ENCODE measurements at places on chromosomes 1 and 21. TPM values are rescaled to one million over a fixed set of nuclear protein-coding genes. Genes with fewer than 3 reads are reported as not detected.

DNA sequence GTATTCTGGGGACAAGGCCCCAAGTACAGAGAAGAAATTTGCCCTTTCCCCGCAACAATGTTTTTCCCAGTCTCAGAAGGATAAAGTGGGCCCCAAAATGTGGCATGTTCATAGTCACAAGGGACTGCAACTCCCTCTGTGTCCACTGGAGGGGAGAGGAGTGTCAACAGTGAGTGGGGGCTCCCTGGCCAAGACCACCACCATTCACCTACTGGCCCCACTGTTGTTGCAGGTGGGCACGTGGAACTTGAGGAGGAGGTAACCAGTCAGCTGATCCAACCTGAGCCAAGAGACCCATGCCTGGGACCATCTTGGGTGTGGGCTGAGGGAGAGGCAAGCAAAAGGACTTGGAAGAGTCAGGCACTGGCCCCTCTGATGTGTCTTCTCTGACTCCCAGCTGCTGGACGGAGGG, 777 bp downstream of the NUDT17 start:
- DNase-seq: no peak
- peaks cover 11% of the 10 kb centered on the region for H3K4me1 ChIP-seq
- no peak overlapping the region for H3K27ac ChIP-seq
- H3K4me3 ChIP-seq: no peak overlapping the region
- H3K36me3 ChIP-seq: peaks cover 21% of the 10 kb centered on the region
- H3K27me3 ChIP-seq: no peaks in the 10 kb centered on the region

The HMGCL gene
- 35.0 TPM for polyA plus RNA-seq

DNA sequence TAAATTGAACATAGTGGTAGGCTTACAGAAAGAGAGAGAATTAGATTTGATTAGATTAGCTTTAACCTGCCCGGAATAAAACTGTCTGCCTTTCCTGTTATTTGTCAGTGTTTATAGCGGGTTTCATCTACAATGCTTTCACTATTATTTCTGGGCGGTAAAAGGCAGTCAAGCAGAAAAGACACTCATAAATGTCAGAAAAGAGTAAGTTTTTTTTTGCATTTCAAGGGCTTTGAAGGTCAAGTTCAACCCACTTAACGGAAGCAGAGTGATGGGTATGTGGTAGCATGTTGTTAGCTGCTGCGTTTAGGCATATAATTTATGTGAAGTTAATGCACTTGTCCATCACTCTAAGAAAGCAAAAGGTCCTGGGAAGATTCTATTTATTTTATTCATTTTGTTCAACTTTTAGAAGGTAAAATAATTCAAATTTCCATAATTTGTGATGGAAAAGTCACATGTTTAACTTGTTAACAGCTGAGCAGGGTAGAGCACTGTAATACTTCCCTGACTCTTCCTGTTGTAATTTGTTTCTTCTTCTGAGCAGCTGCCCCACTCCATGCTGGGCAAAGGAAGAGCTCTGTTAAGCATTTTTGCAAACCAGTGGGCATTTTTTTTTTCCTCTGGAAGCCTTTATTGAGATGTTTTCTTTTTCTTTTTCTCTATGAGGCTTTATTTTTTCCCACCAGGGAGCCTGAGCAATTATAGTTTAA, 220.1 kb downstream of the ST6GALNAC3 start:
- H3K27ac ChIP-seq: no peak overlapping the region
- DNase-seq: no peak
- no peaks in the 10 kb centered on the region for H3K36me3 ChIP-seq

The PRKAA2 gene
- polyA plus RNA-seq: 0.21 TPM

The C1orf226 gene
- polyA plus RNA-seq: 0.06 TPM

- no peak overlapping the region for H3K4me3 ChIP-seq
- no peaks in the 10 kb centered on the region for H3K36me3 ChIP-seq
- H3K4me1 ChIP-seq: peaks cover 3% of the 10 kb centered on the region
- H3K27me3 ChIP-seq: no peaks in the 10 kb centered on the region
- no peak for DNase-seq
- no peak overlapping the region for H3K27ac ChIP-seq
These were observed 553.2 kb downstream of the KIF26B start for GRCh38 chr1:245707941-245708340.

GRCh38 chr1:194052514-194053338, 866.3 kb upstream of the B3GALT2 start:
- DNase-seq: no peak
- no peak overlapping the region for H3K4me3 ChIP-seq
- no peaks in the 10 kb centered on the region for H3K4me1 ChIP-seq
- no peaks in the 10 kb centered on the region for H3K27me3 ChIP-seq
- H3K36me3 ChIP-seq: no peaks in the 10 kb centered on the region

GRCh38 chr1:242890192-242890741, 364.8 kb downstream of the CEP170 start:
- no peak for DNase-seq
- no peaks in the 10 kb centered on the region for H3K36me3 ChIP-seq
- no peaks in the 10 kb centered on the region for H3K4me1 ChIP-seq
- H3K4me3 ChIP-seq: no peak overlapping the region

The MECR gene
- 29.9 TPM for polyA plus RNA-seq

The TSEN15 gene
- polyA plus RNA-seq: 31.8 TPM

GRCh38 chr1:67815303-67816094, 17.8 kb downstream of the GNG12 start:
- H3K36me3 ChIP-seq: peaks cover 2% of the 10 kb centered on the region
- H3K27ac ChIP-seq: peak overlapping the region; percentile 91
- DNase-seq: peak; percentile 50

GRCh38 chr21:41677671-41678015, 89.2 kb downstream of the RIPK4 start:
- peaks cover 49% of the 10 kb centered on the region for H3K4me1 ChIP-seq
- H3K27me3 ChIP-seq: no peaks in the 10 kb centered on the region
- no peaks in the 10 kb centered on the region for H3K36me3 ChIP-seq

DNA sequence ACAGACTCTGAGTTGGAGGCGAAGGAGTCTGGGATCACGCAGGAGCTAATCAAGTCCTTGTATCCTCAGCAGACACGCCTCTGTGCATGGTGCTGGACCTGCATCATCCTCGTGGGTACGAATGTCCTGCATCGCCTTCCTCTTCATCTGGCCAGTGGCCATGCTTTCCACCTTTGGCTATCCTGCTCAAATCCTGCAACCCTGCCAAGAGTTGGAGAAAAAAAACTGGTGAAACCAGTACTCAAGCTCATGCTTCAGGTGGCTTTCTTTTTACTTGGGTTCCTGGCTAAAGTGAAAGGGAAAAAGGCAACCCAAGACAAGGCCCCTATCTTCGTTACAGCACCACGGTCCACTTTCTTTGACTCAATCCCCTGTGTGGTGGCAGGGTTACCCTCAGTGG, 8.9 kb downstream of the SETSIP start:
- no peak overlapping the region for H3K27ac ChIP-seq
- H3K4me3 ChIP-seq: no peak overlapping the region
- DNase-seq: no peak
- H3K36me3 ChIP-seq: no peaks in the 10 kb centered on the region

GRCh38 chr1:181417915-181418314, 65.4 kb upstream of the CACNA1E start:
- H3K27me3 ChIP-seq: no peaks in the 10 kb centered on the region
- H3K36me3 ChIP-seq: no peaks in the 10 kb centered on the region
- no peak overlapping the region for H3K27ac ChIP-seq
- H3K4me1 ChIP-seq: no peaks in the 10 kb centered on the region

DNA sequence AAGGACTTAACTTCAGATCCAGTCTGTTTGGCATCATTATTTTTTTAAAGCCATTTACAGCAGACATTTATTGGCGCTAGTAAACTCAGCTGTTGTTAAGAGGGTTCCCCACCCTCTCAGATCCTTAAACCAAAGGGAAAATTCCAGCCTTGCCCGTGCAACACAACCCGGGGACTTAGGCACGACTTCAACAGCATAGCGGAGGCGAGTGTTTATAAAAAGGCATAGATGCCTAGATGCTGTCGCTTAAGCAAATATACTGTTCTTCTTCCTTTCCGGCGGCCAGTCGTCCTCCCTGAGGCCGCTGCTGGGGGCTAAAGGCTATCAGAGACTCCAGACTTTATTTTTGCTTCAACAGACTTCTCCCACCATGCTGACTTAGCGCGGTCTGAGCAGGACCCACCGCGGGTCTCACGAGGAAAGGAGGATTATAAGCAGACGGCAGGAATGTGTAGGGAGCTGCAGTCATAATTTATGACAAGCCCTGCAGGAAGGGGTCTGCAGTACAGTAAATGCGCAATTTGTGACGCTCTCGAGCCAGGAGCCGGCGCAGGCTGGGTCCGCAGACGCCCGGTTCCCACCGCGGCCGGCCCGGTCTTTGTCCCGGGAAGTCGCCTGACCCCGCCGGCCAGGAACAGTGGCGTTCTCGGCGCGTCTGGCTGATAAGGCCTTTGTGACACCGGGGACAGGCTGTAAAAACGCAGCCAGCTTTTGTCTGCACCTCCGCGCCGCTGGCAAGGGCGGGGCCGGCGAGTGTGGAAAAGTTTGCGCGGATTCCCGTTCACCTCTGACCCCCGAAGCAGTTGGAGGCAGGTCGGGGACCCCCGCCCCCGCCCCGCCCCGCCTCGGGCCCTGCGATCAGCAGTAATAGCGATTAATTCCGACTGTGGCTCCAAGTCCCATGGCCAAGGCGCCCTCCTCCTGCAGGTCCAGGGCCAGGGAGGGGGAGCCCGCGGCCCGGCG, 61.2 kb upstream of the ARHGEF16 start:
- no peak overlapping the region for H3K27ac ChIP-seq
- H3K27me3 ChIP-seq: peaks cover 70% of the 10 kb centered on the region
- H3K4me3 ChIP-seq: no peak overlapping the region
- no peaks in the 10 kb centered on the region for H3K36me3 ChIP-seq
- no peak for DNase-seq
- no peaks in the 10 kb centered on the region for H3K4me1 ChIP-seq

All from keratinocyte (primary cell).